Activated CD4-positive, alpha-beta T cell treated with anti-CD3 and anti-CD28 coated beads, Interleukin-2, amount 10 ng/mL, durations not matched to agents 7 days and 5 days (primary cell): ENCODE measurements at places on chromosomes 16 and 17.

- DNase-seq = no peak
- no peak overlapping the region for H3K4me3 ChIP-seq
Observed at GRCh38 chr16:56352351-56353053, 72.8 kb downstream of the AMFR start.

- H3K4me3 ChIP-seq = no peak overlapping the region
- DNase-seq = no peak
- H3K36me3 ChIP-seq = no peaks in the 10 kb centered on the region
- H3K4me1 ChIP-seq = no peaks in the 10 kb centered on the region
Observed at GRCh38 chr17:27085517-27085916, 208.4 kb upstream of the WSB1 start.

- no peak for DNase-seq
- peaks cover 37% of the 10 kb centered on the region for H3K36me3 ChIP-seq
- peaks cover 57% of the 10 kb centered on the region for H3K4me1 ChIP-seq
- no peaks in the 10 kb centered on the region for H3K27me3 ChIP-seq
- H3K4me3 ChIP-seq = peak overlapping the region; percentile 98
- peak overlapping the region; percentile 84 for H3K27ac ChIP-seq
Observed at GRCh38 chr16:3610698-3611145, 684 bp downstream of the SLX4 start.

- DNase-seq = no peak
- H3K4me1 ChIP-seq = peaks cover 7% of the 10 kb centered on the region
- H3K4me3 ChIP-seq = no peak overlapping the region
- peaks cover 30% of the 10 kb centered on the region for H3K36me3 ChIP-seq
- H3K27ac ChIP-seq = no peak overlapping the region
Observed at GRCh38 chr17:21194703-21195102, 19.3 kb downstream of the TMEM11 start.

DNA sequence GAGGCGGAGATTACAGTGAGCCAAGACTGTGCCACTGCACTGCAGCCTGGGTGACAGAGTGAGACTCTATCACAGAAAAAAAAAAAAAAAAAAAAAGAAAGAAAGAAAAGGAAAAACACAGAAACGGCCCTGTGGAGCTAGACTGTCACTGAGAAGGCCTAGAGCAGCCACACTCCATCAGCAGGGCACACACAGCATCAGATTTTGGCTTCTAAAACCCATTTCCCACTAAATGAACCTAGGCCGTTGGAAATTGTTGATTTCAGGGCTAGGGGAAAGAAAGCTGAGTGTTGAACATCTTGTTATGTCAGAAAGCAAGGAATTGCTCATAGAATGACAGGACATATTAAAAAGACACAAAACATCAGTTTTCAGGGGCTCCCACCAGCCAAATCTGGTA lies 48.9 kb downstream of the ZCCHC14 start:
- no peaks in the 10 kb centered on the region for H3K27me3 ChIP-seq
- H3K27ac ChIP-seq = no peak overlapping the region
- H3K4me1 ChIP-seq = no peaks in the 10 kb centered on the region
- no peak overlapping the region for H3K4me3 ChIP-seq
- no peak for DNase-seq

- H3K27ac ChIP-seq = peak overlapping the region; percentile 31
- no peak for DNase-seq
- no peaks in the 10 kb centered on the region for H3K27me3 ChIP-seq
- no peak overlapping the region for H3K4me3 ChIP-seq
- H3K4me1 ChIP-seq = peaks cover 14% of the 10 kb centered on the region
Observed at GRCh38 chr16:2507052-2507659, 6.6 kb upstream of the ATP6V0C start.

- H3K36me3 ChIP-seq = no peaks in the 10 kb centered on the region
- peaks cover 5% of the 10 kb centered on the region for H3K4me1 ChIP-seq
- H3K27ac ChIP-seq = no peak overlapping the region
Observed at GRCh38 chr16:69829338-69829737, 67.2 kb downstream of the WWP2 start.

- H3K27me3 ChIP-seq = peaks cover 4% of the 10 kb centered on the region
- H3K4me3 ChIP-seq = no peak overlapping the region
- H3K27ac ChIP-seq = no peak overlapping the region
- peaks cover 3% of the 10 kb centered on the region for H3K4me1 ChIP-seq
- DNase-seq = no peak
- H3K36me3 ChIP-seq = no peaks in the 10 kb centered on the region
Observed at GRCh38 chr16:11418506-11418905, 73.2 kb downstream of the RMI2 start.

DNA sequence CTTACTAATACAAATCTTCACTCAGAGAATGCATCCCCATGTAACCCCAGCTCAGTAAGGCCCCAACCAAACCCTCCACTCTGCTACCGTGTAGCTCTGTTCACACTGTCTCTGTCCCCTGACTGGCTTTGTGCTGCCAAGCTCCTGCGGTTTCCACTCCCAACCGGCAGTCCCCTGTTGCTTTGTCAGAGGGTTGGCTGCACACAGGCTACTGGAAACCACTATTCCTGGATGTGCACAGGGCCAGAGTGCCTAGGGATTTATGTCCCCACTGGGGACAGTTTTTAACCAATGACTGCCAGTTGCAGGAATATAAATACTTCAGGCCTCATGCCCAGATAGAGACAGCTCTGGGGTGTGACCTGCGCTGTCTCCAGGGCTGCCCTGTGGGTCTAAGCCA lies 157.1 kb upstream of the C16orf82 start:
- DNase-seq = no peak
- no peak overlapping the region for H3K4me3 ChIP-seq
- no peak overlapping the region for H3K27ac ChIP-seq
- H3K36me3 ChIP-seq = no peaks in the 10 kb centered on the region
- H3K27me3 ChIP-seq = no peaks in the 10 kb centered on the region

GRCh38 chr16:75420987-75421819 lies 12.1 kb downstream of the CFDP1 start:
- H3K27me3 ChIP-seq = no peaks in the 10 kb centered on the region
- H3K4me1 ChIP-seq = peaks cover 21% of the 10 kb centered on the region
- peak overlapping the region; percentile 47 for H3K4me3 ChIP-seq
- peak overlapping the region; percentile 47 for H3K27ac ChIP-seq
- H3K36me3 ChIP-seq = no peaks in the 10 kb centered on the region

DNA sequence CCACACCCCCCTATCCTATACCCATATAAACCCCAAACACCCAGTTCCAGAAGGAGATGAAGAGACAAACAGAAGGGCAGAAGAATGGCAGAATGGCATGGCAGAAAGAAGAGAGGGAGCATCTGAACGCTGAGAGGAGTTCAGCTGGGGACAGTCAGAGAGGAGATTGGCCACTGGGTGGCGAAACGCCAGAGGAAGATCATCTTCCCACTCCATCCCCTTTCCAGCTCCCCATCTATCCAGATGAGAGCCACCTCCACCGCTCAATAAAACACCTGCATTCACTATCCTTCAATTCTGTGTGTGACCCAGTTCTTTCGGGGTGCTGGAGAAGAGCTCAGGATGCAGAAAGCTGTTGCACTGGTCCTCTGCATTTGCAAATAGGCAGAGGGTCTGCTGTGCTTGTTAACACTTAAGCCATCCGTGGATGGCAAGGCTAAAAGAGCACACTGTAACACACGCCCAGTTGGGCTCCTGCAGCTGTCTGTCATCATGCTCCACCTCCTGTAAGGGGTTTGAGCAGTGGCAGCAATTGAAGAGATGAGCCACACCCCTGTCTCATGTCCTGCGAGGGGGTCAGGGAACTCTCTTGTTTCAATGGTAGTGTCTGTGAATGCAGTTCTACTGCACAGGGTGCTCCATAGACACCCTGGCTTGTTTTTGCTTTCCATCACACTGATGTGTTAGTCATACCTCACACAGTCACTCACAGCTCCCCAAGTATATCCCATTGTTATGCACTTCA lies 1034.8 kb upstream of the RBFOX1 start:
- DNase-seq = no peak
- no peaks in the 10 kb centered on the region for H3K4me1 ChIP-seq
- no peaks in the 10 kb centered on the region for H3K27me3 ChIP-seq
- no peaks in the 10 kb centered on the region for H3K36me3 ChIP-seq

DNA sequence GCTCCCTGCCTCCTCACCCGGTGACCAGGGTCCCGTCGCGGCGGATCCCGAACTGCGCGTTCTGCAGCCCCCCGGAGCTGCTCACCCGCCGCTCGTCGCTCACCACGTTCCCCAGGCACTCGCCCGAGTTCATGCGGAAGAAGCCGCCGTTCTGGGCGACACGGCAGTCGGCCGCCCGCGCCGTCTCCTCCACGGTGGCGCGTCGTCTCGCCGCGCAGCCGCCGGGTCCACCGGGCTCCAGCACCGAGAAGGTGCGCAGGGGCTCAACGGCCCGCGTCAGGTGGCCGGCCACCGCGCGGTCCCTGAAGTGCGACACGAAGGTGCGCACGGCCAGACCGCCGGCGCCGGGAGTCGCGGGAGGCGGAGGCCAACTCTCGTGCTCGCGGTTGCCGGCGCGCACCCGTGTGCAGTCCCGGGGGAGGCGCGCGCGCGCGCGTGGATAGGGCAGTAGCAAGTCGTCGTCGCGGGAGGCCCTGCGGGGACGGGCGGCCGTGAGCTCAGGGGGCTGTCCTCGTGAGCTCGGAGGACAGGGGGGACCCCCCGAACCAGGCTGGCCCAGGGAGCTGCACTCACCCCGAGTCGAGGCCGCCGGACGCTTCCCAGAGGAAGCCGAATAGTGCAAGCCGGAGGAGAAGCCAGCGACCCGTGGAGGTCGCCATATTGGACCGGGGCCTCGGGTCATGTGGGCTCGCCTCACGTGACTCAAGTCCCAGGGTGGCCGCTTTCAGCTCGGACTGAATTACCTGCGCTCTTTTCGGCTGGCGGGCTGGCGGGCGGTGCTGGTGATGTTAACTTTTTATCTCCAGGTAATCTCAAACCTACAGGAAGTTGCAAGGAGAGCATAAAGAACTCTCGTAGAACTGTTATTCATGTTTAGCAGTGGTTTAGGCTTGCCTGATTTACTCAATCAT lies at the start of gene NAGPA:
Gene NAGPA (minus strand): TSS at position 680 of the 911 bp plus-strand sequence. CDS start 21 bp downstream, at position 659.
- DNase-seq = peak; percentile 89
- peak within 1 kb of the TSS; percentile 84 for H3K4me3 ChIP-seq
- H3K27me3 ChIP-seq = no peaks in the 10 kb centered on the region
- no peaks in the 10 kb centered on the region for H3K36me3 ChIP-seq
- H3K4me1 ChIP-seq = peaks cover 26% of the 10 kb centered on the region
- H3K27ac ChIP-seq = peak within 1 kb of the TSS; percentile 85

DNA sequence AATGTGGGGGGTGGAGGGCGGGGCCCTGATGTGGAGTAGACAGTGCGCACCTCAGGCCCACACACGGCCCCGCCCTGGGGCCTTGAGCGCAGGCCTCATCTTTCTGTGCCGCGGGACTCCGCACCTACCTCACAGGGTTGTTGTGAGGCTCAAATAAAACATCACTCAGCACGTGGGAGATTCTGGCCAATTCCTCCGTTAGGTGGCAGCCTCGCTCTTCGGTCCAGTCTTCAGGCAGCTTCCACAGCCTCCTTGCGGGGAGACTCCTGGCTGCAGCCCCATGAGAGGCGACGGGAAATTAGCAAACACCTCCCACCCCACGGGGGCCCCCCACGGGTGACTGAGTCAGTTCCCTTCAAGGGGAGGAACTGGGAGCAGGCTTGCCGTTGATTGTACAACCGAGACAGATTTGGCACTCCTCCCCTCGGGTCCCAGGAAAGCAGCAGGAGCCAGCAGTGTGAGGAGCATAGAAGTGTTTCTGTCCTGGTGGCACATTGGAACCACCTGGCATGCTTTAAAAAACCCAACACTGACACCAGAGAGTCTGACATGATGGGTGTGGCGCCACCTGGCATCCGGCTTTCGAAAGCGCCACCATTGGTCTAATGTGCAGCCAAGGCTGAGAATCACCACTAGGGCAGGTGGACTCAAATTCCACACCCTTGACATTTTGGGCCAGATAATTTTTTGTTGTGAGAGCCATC lies 7.6 kb downstream of the MRM1 start:
- peaks cover 40% of the 10 kb centered on the region for H3K4me1 ChIP-seq
- peaks cover 7% of the 10 kb centered on the region for H3K36me3 ChIP-seq
- no peak for DNase-seq
- no peaks in the 10 kb centered on the region for H3K27me3 ChIP-seq
- peak overlapping the region; percentile 41 for H3K27ac ChIP-seq
- no peak overlapping the region for H3K4me3 ChIP-seq

DNA sequence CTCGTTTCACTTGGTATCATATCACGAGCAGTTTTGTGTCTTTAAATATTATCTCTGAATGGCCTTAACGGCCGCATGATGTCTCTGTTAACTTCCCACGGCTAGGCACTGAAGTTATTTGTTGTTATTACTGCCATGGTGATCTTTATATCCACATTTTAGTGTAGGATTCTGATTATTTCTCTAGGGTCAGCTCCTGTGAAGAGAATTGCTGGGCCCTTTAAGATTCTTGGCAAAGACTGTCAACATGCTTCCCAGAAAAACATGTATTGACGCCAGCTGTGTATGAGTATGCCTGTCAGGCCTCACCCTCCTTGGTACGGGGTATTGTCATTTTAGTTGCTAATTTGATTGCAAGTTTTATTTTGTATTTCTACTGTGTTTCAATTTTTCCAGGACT lies 263.5 kb downstream of the SNX29 start:
- no peak overlapping the region for H3K4me3 ChIP-seq
- no peaks in the 10 kb centered on the region for H3K36me3 ChIP-seq

DNA sequence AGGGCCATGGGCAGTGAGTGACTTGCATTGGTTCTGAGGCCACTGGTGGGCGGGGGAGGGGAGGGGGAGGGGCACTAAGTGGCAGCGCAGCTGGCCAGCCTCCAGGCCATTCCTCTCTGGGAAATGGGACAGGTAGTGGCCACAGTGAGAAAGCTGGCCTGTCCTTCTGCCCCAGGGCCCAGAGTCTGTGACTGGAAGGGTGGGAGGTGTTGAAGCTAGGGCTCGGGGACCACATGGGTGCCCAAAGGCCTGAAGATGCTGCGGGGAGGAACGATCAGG lies 375 bp upstream of the ALOX12B start:
- H3K4me1 ChIP-seq = no peaks in the 10 kb centered on the region
- DNase-seq = no peak
- no peak overlapping the region for H3K4me3 ChIP-seq
- H3K27me3 ChIP-seq = peaks cover 25% of the 10 kb centered on the region

DNA sequence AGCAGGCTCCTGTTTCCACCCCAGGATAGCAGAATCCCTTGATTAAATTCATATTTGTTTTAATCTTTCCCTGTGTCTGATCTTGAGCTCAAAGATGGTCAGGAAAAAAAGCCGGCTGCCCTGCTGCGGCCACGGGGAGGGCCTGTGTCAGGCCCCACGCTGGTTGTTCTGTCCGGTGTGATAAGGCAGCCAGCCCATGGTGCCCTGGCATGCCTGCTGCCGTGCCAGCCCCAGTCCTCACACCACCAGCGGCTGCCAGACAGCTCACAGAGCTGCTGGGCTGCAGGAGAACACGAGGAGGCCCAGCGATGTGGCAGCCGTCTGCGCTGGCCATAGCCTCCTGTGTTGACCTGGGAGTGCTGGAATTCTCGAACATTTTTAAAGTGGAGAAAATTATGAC lies 34.7 kb upstream of the BRD7 start:
- H3K4me1 ChIP-seq = peaks cover 2% of the 10 kb centered on the region
- no peak for DNase-seq
- no peaks in the 10 kb centered on the region for H3K36me3 ChIP-seq
- H3K27ac ChIP-seq = no peak overlapping the region
- no peak overlapping the region for H3K4me3 ChIP-seq
- H3K27me3 ChIP-seq = no peaks in the 10 kb centered on the region
